NCI-H1436 (cell line): ENCODE measurements at places on chromosomes 11 and 22.
A peak's percentile ranks its signal among the peaks of the same experiment; 100 is the strongest.

- DNase-seq: no peak
These were observed 5.1 kb downstream of the ZPR1 start for GRCh38 chr11:116782728-116783127.

DNA sequence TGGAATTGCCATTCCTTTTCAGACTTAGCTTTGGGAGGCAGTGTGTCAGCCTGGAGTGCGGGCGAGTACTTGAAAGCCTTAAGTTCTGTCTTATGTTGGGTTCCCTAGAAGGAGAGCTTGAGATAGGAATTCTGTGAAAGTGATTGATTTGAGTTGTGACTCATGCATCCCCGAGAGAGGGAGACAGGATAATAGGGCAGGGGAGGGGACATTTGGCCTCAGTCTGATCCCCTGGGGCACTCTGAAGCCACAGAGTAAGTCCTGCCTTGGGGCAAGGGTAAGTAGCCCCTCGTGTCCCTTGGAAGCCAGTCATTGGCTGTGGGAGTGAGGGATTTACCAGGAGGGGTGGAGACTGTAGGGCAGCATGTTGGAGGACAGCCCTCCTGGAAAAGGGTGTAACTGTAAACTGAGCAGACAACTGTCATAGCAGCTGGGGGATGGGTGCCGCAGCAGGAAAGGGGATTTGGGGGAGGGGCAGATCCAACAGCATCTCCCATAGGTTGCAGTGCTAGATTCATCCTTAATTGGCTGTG is 44.0 kb downstream of the KIAA1671 start:
- peak; percentile 55 for DNase-seq

GRCh38 chr11:128848815-128849455 is 18.2 kb downstream of the KCNJ1 start:
- DNase-seq: no peak

DNA sequence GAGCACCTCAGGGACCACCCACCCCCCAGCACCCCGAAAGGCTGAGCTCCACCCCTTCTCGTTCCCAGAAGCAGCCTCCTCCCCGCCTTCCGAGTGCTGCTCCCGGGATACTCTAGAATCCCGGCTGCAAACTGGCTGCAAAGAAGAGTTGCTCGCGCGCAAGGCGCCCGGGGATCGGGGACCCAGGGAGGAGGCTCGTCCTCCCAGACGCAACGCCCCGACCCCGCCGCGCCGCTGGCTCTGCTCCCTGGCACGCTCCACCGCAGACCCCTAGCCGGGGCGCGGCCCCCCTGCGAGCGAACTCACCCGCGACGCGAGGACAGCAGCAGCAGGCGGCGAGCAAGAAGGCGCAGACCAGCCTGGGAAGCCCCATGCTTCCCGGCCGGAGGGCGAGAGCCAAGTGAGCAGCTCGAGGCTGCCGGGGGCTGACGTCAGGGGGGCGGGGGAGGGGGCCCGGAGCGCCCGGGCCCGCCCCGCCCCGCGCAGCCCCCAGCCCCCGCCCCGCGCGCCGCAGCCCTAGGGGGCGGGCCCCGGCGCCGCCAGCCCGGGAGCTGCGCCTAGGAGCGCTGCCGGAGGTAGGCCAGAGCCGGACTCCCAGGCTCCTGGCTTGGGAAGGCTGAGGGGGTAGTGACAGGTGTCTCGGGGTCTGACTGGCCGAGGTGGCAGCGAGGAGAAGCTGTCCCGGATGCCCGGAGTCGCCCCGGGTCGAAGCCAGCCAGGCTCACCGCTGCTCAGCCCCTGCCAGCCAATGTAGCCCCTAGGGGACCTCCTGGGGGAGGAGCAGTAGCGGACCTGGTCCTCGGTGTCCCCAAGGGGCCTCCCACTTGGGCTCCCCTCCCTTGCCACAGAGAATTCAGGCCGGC is at the start of gene MCAM:
MCAM (minus strand) TSS at position 402 of the 863 bp plus-strand sequence; CDS start at position 373, 29 bp downstream.
- peak; percentile 65 for DNase-seq

- no peak for DNase-seq
These were observed 76.6 kb downstream of the FBLN1 start for GRCh38 chr22:45579306-45579705.

DNA sequence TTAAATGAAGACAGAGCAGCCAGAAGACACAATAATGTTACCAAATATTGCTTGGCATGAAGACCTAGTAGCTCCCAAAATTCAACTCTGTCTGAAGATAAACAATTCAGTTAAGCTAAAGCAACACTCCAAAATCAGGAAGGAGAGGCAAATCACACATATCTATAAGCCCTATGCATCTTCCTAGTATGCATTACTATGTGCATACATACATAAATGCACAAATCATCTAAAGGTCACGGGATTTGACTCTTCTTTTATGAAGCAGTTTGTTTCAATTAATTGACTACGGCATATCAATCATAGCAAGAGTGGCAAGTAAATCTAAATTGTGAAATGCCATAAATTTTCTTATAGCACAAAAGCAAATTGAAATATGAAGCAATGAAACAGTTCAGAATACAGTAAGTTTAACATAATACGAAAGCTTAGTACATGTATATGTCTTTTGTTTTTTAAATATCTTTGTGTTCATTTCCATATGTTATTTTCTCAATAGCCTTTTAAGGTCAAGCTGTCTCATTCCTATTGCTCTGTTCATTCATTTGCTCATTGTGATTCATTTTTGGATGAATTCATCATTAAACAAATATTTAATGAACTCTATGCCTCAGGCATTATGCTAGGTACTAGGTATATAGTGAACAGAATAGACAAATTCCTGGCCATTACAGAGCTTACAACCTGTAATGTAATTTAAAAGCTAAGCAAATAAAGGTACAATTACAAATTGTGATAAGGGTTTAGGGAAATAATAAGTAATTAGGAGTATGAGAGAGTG is 540.5 kb downstream of the DLG2 start:
- DNase-seq: peak; percentile 13

- DNase-seq: no peak
These were observed 1.3 kb upstream of the THY1 start for GRCh38 chr11:119424276-119424675.
